ENCODE measurements at places on chromosomes 4 and X.

DNA sequence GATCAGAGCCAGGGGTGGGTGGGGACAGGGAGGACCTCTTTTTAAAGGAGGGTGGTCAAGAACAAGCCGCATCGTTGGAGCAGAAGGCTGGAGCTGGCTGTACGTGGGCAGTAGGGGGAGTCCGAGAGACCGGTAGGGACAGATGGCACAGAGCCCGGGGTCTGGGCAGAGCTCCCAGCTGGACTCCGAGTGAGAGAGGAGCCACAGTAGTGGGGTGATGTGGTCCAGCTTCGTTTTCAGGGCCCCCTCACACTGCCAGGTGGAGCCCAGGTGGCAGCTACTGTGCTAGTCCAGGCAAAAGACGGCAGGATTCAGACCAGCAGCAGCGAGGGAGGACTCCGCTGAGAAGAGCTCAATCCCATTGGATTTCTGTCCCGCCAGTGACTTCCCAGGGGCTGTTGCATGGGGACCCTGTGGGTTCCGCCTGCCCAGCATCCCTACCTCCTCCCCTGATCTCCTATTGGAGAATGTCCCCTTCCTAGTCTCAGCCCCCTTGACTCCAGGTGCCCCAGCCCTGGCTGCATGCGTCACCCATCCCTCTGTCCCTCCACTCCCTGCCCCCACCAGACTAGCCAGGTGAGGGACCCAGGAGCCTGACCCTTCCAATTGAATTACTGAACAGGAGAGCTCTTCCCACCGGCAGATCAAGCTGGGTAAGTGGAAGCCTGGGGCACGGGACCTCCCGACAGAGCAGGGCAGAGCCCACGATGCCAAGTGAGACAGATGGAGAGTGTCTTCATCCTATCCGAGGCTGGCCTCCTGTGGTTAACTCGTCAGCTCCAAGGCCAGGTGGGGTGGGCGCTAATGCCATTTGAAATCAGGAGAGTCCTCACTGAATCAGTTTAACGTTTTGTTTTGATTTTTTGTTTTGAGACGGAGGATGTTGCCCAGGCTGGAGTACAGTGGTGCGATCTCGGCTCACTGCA, 2.9 kb downstream of the ARHGAP4 start:
- peak; percentile 92 for DNase-seq
- no peak overlapping the region for H3K4me3 ChIP-seq
- H3K27ac ChIP-seq = no peak overlapping the region
- no peaks in the 10 kb centered on the region for H3K36me3 ChIP-seq

GRCh38 chr4:152304220-152304619, 231.7 kb downstream of the FBXW7 start:
- no peaks in the 10 kb centered on the region for H3K27me3 ChIP-seq
- H3K27ac ChIP-seq = no peak overlapping the region
- no peaks in the 10 kb centered on the region for H3K36me3 ChIP-seq
- no peak overlapping the region for H3K4me3 ChIP-seq
- no peak for DNase-seq

DNA sequence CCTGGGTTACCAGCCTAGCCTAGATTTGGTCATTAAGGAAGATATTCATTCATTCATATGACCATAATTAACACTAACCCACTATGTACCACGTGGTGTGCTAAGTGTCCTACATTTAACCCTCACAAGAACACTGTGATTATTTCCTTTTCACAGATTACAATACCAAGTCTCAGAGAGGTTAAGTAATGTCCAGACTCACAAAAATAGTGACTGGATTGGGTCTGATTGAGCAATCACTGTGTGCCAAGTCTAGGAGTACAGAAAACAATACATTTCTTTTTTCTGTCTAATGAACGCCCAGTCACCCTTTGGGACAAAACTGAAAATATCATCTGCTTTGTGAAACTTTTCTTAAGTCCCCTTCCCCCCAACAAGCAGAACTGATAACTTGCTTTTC, 7.6 kb upstream of the DLG3 start:
- H3K4me3 ChIP-seq = no peak overlapping the region
- DNase-seq = no peak
- no peaks in the 10 kb centered on the region for H3K4me1 ChIP-seq
- H3K36me3 ChIP-seq = no peaks in the 10 kb centered on the region

- no peaks in the 10 kb centered on the region for H3K36me3 ChIP-seq
- H3K4me3 ChIP-seq = no peak overlapping the region
- H3K27me3 ChIP-seq = peaks cover 5% of the 10 kb centered on the region
- H3K27ac ChIP-seq = no peak overlapping the region
- no peak for DNase-seq
Measured at GRCh38 chrX:43953218-43953617, 20.0 kb downstream of the NDP start.

GRCh38 chr4:38452542-38452941, 211.5 kb upstream of the KLF3 start:
- no peaks in the 10 kb centered on the region for H3K36me3 ChIP-seq
- no peak overlapping the region for H3K4me3 ChIP-seq
- no peaks in the 10 kb centered on the region for H3K27me3 ChIP-seq
- DNase-seq = no peak

- H3K36me3 ChIP-seq = no peaks in the 10 kb centered on the region
- peak overlapping the region; percentile 29 for H3K4me3 ChIP-seq
- peak overlapping the region; percentile 65 for H3K27ac ChIP-seq
- H3K27me3 ChIP-seq = no peaks in the 10 kb centered on the region
- no peaks in the 10 kb centered on the region for H3K4me1 ChIP-seq
- no peak for DNase-seq
Measured at GRCh38 chrX:21374994-21375707, 933 bp downstream of the CNKSR2 start.

DNA sequence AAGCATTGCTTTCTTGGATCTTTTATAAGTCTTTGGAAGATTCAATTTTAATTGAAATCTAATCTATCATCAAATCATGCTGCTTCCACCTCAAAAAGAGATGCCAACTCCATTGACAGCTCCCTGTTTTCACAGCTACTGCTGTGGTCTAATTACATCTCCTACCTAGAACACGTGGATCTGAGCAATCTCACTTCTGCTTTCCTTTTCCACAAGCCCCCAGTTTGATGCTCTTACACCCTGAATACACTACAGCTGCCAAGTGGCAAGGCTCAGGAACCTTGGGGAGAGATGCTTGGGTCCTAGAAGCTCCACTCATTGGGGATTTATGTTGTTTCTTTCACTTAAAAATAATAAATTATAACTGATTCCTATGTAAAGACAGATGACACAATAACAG, 172.0 kb downstream of the CFAP299 start:
- no peaks in the 10 kb centered on the region for H3K27me3 ChIP-seq
- H3K36me3 ChIP-seq = no peaks in the 10 kb centered on the region
- DNase-seq = no peak
- no peak overlapping the region for H3K4me3 ChIP-seq
- H3K27ac ChIP-seq = no peak overlapping the region

GRCh38 chr4:91746551-91746950, 557.2 kb upstream of the GRID2 start:
- no peak overlapping the region for H3K27ac ChIP-seq
- no peak for DNase-seq
- H3K4me3 ChIP-seq = no peak overlapping the region
- H3K36me3 ChIP-seq = no peaks in the 10 kb centered on the region
- no peaks in the 10 kb centered on the region for H3K4me1 ChIP-seq

DNA sequence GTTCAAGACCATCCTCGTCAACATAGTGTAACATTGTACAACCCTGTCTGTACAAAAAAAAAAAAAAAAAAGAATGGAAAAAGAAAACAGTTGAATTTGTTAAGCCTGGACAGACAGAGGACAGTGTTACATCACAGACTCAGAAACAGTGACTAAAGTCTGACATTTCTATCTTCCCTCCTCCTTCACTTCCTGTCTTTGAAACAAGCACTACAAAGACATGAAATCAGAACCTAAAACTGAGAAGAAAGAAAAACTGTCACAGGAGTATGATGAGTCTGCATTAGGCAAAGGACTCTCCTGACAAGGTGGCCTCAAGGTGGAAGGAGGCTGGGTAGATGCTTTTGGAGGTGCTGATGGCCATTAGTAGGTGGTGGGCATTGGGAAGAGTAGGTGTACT, 126.7 kb downstream of the RBM47 start:
- no peak for DNase-seq
- H3K4me3 ChIP-seq = no peak overlapping the region
- no peak overlapping the region for H3K27ac ChIP-seq
- peaks cover 37% of the 10 kb centered on the region for H3K4me1 ChIP-seq
- H3K27me3 ChIP-seq = no peaks in the 10 kb centered on the region
- no peaks in the 10 kb centered on the region for H3K36me3 ChIP-seq

DNA sequence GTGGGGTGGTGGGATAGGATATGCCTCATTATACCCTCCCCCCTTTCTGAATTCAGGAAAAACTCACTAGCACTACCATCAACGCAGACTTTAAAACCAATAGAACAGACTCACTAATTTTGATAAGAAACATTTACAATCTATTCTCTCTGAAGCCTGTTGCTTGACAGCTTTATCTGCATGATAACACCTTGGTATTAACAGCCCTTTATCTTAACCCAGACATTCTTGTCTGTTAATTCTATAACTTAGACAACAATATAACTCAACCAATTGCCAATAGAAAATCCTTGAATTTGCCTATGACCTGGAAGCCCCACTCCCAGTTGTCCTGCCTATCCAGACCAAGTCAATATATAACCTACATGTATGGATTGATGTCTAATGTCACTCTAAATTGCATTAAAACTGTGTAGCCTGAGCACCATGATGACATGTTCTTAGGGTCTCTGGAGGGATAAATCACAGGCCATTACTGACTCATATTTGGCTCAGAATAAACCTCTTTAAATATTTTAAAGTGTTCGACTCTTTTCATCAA, 1.5 kb upstream of the UGT2A3 start:
- peak overlapping the region; percentile 6 for H3K27ac ChIP-seq
- no peak for DNase-seq
- no peaks in the 10 kb centered on the region for H3K27me3 ChIP-seq
- no peak overlapping the region for H3K4me3 ChIP-seq
- peaks cover 32% of the 10 kb centered on the region for H3K4me1 ChIP-seq

DNA sequence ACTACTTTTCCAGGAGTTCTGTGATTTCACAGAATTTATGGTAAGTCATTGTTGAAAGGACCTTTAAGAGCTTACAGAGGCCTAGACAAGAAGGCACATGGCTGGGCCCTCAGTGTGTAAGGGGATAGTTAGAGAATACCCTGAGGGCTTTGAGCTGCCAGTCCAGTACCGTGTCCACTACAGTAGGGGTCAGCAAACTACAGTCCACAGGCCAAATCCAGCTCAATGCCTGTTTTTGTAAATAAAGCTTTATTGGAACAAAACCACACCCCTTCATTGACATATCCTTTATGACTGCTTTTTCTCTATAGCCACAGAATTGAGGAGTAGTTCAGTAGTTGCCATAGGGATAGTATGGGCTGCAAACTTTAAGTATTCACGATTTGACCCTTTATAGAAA, 176.2 kb downstream of the MID1 start:
- H3K4me1 ChIP-seq = no peaks in the 10 kb centered on the region
- no peaks in the 10 kb centered on the region for H3K36me3 ChIP-seq
- no peak for DNase-seq
- H3K4me3 ChIP-seq = no peak overlapping the region
- no peak overlapping the region for H3K27ac ChIP-seq

GRCh38 chrX:123340696-123341095, 156.6 kb downstream of the GRIA3 start:
- no peak overlapping the region for H3K27ac ChIP-seq
- no peaks in the 10 kb centered on the region for H3K36me3 ChIP-seq
- H3K27me3 ChIP-seq = no peaks in the 10 kb centered on the region
- DNase-seq = no peak
- H3K4me3 ChIP-seq = no peak overlapping the region

DNA sequence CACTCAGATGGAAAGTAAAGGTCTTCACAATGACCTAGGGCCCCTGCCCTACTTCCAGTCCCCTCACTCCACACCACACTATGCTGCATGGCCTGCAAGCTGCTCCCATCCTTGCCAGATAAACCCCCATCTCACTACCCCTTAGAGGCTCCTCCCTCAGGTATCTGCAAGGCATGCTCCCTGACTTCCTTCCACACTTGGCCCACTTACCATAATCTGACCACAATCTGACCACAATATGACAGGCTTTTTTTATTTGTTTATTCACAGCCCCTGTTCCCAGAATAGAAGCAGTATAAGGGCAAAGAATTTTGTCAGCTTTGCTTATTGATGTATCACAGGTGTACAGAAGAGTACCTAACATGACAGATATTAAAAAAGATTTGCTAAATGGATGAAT, 124.7 kb downstream of the CAMK2D start:
- H3K27ac ChIP-seq = no peak overlapping the region
- H3K27me3 ChIP-seq = no peaks in the 10 kb centered on the region
- peaks cover 13% of the 10 kb centered on the region for H3K4me1 ChIP-seq
- H3K36me3 ChIP-seq = no peaks in the 10 kb centered on the region

- no peak overlapping the region for H3K27ac ChIP-seq
- no peaks in the 10 kb centered on the region for H3K36me3 ChIP-seq
- no peak overlapping the region for H3K4me3 ChIP-seq
- no peaks in the 10 kb centered on the region for H3K4me1 ChIP-seq
- H3K27me3 ChIP-seq = no peaks in the 10 kb centered on the region
Measured at GRCh38 chr4:7322166-7322991, 112.4 kb downstream of the PSAPL1 start.

GRCh38 chrX:25721564-25721963, 416.6 kb upstream of the MAGEB18 start:
- H3K36me3 ChIP-seq = no peaks in the 10 kb centered on the region
- no peak for DNase-seq
- H3K4me1 ChIP-seq = no peaks in the 10 kb centered on the region
- H3K27ac ChIP-seq = no peak overlapping the region
- no peaks in the 10 kb centered on the region for H3K27me3 ChIP-seq

DNA sequence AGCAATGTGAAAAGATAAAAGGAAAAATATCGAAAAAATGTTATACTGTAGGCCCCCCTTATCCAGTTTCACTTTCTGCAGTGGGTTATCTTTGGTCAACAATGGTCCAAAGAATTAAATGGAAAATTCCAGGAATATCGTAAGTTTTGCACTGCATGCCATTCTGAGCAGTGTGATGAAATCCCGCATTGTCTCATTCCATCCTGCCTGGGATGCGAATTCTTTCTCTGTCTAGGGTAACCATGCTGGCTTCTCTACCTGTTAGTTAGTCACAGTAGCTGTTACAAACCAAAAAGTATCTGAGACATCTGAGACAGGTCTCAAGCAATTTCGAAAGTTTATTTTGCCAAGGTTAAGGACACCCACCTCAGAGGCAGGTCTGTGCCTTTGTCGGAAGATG, 170.3 kb downstream of the COX18 start:
- no peak for DNase-seq
- H3K4me1 ChIP-seq = peaks cover 4% of the 10 kb centered on the region
- no peaks in the 10 kb centered on the region for H3K36me3 ChIP-seq
- H3K4me3 ChIP-seq = no peak overlapping the region

- H3K27me3 ChIP-seq = no peaks in the 10 kb centered on the region
- no peak overlapping the region for H3K4me3 ChIP-seq
- no peaks in the 10 kb centered on the region for H3K36me3 ChIP-seq
- H3K27ac ChIP-seq = no peak overlapping the region
- no peaks in the 10 kb centered on the region for H3K4me1 ChIP-seq
- DNase-seq = no peak
Measured at GRCh38 chr4:112119353-112119783, 25.9 kb upstream of the FAM241A start.

Data from pancreas (tissue), 10 donors.